ENCODE measurements at places on chromosomes 6 and 20.

- no peak for DNase-seq
Observed at GRCh38 chr20:9507544-9508239, 6.7 kb upstream of the LAMP5 start.

DNA sequence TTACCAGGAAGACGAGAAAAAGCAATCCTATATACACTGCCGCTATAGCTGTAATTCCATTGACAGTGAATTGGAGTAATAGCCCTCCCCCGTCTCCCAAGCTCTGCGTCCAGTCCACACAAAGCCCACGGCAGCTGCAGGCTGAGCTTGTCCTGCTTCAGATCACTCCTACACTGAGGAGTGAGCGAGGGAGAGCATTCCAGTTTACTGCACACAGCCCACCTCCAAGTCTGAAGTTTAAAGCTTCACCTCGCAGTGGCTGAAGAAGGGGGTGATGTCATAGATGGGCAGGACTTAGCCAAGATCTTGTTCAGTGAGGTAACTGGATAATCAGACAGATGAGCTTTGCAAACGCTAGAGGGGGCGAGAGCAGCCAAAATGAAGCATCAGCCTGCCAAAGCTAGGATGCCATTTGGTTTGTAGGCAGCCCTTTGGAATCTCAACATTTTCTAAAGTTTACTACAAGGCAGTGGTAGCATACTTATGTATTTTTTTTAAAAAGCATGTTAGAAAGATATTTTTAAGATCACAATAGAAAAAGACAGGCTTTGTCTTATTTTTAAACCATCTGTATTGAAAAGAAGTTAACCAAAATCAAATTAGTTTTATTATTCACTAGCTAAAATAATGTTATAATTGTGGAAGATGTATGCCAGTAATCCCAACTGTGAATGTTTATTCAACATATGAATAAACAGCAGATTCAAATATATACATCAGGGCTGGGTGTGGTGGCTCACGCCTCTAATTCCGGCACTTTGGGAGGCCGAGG is at the start of gene FLRT3:
FLRT3 (minus strand) TSS at position 213 of the 772 bp plus-strand sequence. CDS start 10,106 bp downstream, outside the sequence.
- DNase-seq: no peak

DNA sequence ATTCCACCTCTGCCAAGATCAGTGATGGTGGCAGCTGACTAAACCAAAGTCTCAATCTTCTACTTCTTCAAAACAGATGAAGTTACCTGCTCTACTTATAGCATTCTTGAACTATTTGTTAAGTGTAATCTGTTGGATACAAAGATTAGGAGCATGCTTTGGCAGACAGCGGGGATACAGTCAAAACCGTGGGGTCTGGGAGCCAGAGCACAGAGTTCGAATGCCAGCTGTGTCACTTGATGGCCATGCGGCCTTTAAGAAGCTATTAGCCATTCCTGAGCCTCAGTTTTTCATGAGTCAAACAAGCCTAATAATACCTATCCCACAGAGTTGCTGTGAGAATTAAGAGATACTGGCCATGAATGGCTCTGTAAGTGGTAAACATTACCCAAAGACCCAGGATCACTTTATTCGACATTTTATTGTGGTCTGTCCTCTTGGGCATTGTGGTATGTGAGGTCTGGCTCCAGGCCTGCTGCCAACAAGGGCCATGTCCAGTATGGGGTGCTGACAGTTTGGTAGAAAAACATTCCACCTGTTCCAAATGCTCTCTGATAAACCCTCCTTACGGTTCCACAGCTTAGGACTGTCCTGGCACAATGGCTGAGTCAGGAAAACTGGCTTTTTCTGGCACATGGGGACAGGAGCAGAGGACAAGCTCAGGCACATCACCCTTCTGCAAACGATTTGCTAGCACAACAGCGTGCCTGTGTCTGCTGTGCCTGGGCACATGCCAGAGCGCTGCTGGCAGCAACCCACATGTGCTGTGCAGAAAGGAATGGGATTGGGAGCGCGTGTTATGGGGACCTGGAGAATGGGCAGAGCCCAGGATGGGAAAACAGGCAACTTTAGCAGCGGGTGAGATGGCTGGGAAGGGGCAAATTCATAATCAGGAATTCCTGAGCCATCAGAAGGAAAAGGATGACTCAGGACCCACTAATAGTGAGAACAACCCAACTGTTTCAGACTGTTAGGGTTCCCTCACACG is 15.7 kb upstream of the FAM83C start:
- DNase-seq: no peak

- no peak for DNase-seq
Observed at GRCh38 chr20:62176866-62177265, 6.0 kb upstream of the MTG2 start.

GRCh38 chr6:64520050-64520449 is 884.4 kb downstream of the PHF3 start:
- no peak for DNase-seq

DNA sequence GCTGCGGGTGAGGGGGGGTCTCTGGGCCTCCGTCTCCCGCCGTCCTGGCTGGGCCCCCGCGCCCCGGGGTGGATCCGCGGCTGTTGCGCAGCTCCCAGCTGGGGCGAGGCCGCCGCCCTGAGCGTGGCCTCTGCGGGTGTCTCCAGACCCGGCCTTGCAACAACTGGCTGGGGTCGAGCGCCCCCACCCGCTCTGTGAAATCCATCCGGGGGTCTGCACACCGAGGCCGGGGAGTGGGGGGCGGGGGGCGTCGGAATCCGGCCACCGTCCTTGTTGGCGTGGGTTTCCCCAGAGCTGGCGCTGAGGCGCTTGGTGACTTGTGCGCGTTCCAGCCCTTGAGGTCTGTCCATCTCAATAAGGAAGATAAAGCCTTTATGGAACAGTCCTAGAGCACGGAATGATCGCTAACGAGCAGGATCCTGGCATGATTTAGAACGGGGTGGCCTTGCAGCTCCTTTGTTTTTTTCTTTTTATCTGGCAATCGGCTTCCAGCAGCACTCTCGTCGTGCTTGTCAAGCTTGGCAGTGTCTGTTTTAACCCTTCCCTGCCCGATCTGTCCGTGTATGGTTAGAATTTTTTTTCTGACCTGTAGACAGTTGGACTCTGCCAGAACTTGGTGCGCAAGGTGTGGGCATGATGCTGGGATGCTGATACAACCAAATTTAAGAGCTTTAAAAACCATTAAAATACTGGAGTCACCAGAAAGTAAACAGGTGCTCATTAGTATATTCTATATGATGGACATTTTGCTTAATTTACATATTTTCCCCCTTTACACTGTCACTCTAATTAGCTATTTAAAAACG is 675 bp downstream of the DSTN start:
- DNase-seq: no peak

- no peak for DNase-seq
Observed at GRCh38 chr6:3631877-3632276, 119.6 kb downstream of the PXDC1 start.

- DNase-seq: no peak
Observed at GRCh38 chr20:3753501-3754275, 13.9 kb downstream of the ADISSP start.

DNA sequence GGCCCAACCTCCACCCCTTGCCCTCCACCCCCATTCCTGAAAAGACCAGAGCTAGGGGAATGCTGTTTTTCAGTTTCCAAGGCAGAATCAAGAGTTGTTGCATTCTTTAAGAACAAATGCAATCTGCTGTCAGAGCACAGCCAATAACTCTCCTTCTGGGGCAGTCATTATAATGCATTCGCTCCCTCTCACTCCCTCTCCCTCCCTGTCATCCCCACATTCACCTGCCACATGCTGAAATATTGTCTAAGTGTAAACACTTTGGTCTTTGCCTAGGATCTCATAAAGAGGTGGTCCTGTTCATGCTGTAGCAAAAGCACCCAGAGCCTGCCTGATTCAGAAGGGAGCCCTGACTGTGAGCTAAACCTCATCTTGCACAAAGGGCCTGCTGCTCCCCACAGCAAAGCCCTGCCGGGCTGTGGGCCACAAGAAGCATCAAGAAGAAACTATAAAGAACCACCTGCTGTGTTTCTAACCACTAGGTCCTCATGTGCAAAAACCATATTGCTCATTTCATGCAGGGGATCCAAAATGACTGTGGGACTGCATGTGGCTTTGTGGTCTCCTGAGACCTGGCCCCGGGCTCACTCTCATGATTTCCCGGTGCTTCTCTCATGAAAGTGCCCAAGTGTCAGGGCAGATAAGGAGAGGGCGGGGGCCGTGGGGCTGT is 85.6 kb downstream of the GPR6 start:
- DNase-seq: no peak

DNA sequence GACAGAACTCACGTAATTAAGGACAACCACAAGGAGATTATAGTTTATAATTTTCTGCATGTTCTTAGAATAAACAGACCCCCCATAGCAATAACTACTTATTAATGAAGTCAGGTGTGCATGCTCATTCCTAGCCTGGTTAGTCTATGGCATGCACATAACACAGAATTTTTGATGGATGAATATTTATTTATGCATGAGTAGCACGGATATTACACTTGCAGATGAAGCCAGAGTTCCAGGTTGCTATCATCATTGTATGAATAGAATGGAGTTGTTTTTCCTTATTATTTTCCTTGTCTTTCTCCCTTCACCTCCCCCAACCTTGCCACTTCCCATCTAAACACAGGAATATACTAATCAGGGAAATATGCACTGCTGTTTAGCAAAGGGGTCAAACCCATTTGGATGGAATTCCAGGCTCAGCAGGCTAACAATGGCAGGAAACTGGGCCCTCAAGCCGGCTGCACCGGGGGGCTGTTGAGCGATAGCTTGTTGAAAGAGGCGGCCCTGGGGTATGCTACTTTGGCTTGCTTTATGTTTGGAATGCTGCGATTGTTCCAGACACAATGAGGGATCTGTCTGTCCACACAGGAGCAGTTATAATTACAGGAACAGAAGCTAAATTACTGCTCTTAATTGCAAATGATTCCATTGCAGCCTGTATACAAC is 112.6 kb downstream of the TMEM170B start:
- no peak for DNase-seq

DNA sequence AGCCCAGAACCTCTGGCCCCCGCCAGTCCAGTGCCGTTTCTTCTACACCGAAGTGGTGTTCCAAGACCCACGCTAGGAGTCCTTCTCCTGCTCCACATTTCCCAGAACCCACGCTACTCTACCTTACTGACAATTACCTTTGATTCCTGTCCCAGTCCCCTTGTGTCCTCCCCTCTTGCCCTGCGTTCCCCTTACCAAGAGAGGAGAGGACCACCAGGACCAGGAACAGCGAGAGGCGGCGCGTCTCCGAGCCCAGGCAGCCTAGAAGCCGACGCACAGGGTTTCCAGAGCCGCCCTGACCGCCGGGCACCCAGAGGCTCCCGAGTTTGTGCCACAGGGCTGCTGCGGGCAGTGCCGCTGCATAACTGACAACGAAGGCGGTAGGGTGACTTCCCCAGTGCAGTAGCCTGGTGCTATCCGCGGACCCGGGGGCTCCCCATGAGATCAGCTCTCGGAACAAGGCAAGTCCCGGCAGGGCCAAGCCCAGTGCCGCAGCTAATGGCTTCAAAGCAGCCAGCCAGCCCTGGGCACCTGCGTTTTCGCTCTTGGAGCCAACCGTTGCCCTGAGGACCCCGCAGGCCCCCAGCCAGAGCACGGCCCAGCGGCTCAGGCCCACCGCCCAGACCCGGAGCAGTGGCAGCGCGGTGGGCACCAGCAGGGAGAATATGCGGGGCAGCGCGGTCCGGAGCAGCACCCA is 512 bp downstream of the TAP1 start:
- DNase-seq: peak; percentile 65

GRCh38 chr6:119612176-119612891 is 262.8 kb upstream of the MAN1A1 start:
- no peak for DNase-seq

DNA sequence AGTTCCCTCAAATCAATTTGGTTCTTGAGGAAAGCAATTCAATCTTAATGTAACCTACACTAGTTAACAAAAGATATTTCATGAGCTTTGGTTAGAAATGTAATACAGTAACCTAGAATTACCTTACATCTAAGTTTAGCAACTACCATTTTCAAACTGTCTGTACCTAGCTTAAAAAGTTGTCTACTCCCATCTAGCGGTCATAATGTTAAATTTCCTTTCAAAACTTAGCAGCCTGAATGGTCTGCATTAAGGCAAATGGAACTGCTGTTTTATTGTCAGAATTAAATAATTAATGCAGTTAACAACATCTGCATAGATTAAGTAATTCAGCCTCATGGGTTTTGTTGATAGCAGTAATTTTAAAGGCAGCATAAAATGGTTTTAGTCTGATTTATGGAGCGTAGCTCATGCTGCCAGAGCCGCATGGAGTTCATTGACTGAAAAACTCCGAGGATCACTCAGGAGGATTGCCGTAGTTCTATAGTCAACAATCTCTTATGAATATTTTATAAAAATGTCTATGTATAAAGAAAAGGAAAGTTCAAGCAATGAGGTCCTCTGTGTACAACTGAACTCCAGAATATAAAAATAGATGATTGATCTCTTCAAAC is 485.4 kb upstream of the MANEA start:
- no peak for DNase-seq

DNA sequence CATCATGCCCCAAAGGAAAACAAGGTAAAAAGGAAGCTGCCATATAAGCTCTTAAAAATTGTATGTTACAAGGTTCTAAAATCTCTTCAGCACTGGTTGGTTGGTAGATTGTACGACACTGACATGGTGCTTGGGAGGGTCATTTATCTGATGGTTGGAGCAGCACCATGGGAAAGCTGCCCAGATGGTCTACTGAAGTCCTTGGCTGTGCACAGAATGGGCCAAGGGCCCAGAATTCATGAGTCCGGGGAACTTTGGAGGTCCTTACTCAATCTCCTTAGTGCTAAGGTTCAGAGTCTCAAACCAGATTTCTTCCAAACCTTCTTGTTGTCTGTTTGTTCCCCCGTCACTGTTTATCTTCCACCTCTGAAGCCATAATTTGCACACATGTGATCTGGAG is 314.4 kb downstream of the ESR1 start:
- no peak for DNase-seq

GRCh38 chr6:14408446-14408845 is 290.9 kb downstream of the CD83 start:
- no peak for DNase-seq

DNA sequence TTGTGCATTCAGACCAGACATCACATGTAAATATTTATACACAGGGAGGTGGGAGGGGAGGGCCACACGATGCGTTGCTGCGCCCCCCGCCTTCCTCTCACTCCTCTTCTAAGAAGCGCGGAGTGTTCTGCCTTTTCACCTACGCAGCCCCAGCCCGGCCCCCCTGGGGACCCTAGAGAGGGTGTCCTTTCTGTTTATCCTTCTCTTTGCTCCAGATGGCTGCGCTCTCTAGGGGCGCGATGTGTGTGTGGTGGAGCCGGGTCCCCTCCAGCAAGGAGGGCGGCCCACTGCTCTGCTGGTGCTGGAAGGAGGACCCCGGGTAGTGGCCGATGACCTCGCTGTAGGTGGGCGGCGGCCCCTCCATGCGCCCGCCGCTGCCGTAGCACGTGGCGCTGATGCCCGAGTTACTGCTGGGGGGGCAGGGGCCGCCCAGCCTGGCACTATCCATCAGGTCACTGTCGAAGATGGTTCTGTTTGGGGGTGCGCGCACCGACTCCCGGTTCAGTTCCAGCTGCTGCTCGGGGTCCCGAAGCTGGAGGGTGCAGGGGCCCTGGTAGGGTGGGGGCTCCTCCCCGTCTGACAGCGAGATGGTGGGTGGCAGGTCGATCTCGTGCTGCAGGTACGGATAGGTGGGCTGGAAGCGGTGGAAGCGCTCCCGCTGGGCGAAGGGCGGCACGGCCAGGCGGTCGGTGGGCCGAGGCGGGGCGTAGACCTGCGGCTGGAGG is 31.8 kb upstream of the ZBP1 start:
- no peak for DNase-seq

GRCh38 chr6:27495386-27496135 is 22.7 kb upstream of the ZNF184 start:
- DNase-seq: peak; percentile 66

- DNase-seq: no peak
Observed at GRCh38 chr6:149433405-149433804, 33.3 kb downstream of the SUMO4 start.

- DNase-seq: no peak
Observed at GRCh38 chr6:24969343-24969860, 33.6 kb upstream of the RIPOR2 start.
